NCI-H1930 (cell line): ENCODE measurements at places on chromosomes 7 and 10.

DNA sequence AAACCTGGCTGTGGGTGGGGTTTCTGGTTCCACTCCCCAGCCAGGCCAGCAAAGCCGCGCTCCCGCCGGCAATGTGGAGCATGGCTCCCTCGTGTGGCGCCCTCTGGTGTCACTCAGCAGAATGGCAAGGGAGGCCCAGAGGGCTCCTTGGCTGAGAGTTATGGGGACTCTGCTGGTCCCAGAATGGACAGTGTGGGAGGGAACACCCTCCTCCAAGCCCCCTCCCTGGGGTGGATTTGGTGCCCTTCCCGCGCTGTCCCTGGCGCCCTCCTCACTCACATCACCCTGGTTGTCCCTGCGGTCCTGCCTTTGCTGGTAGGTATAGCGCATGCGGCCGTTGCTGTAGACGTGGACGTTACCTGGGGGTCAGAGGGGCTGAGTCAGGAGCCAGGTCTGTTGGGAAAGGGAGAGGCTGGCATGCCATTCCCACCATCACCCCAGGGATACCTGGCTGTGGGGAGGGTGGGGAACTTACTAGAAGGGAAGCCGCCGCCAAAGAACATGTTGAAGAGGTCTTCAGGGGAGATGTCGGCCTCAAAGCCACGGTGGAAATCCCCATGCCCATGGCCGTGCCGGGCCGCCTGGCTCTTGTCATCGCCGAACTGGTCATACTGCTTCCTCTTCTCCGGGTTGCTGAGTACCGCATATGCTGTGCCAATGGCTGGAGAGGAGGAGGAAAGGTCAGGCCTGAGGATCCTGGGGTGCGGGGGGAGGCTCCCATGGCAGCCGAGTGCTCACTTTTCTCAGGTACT, 14.0 kb downstream of the DNAJB12 start:
- no peak for DNase-seq

DNA sequence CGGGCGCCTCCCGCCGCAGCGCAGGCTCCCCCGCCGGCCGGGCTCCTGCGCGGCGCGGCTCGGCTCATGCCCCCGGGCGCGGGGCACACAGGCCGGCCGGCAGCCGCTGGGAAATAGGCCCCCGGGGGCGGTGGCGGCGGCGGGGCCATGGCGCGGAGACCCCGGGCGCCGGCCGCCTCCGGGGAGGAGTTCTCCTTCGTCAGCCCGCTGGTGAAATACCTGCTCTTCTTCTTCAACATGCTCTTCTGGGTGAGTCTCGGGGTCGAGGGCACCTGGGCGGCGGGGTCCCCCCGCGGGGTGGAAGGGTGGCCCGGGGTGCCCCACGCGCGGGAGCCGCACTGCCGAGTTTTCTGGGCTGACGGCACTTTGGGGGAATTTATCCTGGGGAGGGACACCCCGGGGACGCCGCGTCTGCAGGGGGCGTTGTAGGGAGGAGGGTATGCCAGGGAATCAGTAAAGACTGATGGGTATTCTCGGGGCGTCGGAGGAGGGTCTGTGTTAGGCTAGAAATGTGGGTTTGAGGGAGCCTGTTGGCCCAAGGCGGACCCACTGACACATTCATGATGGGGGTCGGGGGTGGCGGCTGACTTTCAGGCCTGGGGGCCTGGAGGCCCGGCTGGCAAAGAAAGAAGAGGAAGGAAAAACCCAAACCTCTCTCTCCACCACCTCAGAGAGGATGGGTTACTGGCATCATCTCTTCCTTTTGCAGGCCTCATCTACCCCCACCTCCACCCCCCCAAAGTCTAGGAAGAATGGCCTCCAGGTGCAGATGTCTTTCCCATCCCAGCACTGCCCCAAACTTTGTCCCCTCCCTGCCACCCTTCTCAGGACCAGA, 544 bp downstream of the TSPAN33 start:
- no peak for DNase-seq

DNA sequence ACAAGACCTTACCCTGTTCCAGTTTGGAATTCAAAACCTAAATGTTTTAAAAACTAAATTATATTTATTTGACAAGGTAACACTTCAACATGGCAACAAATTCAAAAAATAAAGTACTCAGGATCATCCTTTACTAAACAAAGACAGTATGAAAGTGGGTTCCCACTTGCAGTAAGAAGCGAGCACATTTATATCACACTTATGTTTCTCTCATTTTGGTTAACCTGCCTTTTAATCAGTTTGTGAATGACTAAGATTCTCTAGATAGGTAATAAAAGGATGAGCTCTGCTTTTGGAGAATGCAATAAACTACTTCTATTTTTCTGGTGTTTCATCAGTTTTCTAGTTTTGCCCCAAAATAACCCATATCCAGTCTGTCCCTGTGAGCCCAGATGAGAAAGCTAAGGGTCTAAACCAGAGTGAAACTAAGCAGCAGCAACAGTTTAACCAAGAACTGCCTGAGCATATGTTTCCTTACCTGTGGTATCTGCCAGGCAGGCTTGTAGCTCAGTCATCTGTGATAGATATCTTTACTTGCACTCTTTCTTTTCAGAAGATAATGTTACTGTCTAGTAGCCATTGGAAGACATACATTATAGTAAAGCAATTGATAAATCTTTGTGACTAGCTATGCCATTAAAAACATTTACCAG, 64.1 kb downstream of the ABLIM1 start:
- DNase-seq = no peak

DNA sequence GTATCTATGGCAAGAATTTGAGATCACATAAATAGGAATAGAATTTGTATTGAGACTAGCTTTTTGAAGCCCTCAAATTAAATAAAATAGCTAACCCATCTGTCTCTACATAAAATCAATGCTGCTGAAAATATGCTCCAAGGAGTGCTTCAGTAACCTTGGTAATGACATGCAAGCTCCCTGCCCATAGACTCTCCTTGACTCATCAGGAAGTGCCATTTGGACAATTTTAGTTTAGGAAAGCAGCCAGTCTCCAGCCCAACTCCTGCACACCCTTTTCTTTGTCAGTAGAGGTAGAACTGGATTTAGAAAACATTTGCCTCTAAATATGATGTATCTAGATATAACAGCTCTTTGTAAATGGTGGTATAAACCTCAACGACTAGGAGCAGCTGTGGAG, 69.9 kb upstream of the PTPRZ1 start:
- DNase-seq = no peak

DNA sequence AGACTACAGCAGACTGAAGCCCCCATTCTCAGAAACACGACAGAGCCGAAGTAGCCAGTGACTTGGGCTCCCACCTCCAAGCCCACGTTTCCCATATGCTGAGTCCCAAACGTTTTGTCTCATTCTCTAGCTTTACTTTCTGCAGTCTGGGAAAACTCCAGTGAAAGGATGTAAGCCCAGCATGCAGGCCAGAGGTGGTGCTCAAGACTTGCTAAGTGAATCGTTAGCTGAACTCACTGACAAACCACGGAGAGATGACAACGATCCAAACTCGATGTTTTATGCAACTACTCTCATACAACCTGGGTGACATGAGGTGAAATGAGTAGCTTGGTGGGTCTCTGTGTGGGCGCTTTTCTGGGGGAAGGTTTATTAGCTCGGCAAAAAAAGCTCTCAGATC, 731.8 kb downstream of the SUGCT start:
- DNase-seq = no peak

- no peak for DNase-seq
Observed at GRCh38 chr7:157442993-157443831, 106.4 kb downstream of the DNAJB6 start.

- DNase-seq = no peak
Observed at GRCh38 chr7:28472332-28472731, 60.0 kb downstream of the CREB5 start.
